ENCODE measurements at places on chromosomes 13 and 19.

DNA sequence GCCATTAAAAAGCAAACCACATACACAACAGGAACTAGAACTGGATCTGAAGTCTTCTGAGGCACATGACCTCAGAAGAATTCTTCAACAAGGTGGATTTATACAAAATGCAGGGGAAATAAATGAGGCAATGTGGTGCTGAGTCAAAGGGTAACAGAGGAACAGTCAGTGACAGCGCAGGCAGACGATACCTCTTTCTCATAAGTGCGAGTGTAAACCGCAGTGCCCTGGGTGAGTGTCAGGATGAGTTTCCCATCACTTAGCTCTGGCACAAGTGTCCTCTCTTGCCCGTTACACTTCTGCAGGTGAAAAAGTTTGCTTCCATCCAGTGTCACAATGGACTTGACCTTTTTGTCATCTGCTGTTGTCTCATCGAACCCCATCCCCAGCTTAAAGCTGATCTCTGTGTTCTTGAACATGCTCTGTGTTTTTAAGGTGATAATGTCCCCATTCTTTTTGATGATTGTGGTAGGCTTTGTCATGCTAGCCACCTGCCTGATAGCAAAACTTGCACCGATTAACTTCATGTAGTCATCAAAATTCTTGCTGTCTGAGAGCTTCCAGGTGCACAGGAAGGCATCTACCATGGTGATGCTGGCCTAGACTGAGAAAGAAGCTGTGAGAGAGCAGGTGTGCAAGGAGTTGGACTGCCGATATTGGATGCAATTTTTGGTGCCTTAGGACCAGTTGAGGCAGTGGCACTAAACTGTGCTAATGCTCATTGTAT is 97.3 kb downstream of the AKAP11 start:
- DNase-seq, result no peak

GRCh38 chr13:75830842-75831241 is 194.7 kb downstream of the LMO7 start:
- no peak for DNase-seq

DNA sequence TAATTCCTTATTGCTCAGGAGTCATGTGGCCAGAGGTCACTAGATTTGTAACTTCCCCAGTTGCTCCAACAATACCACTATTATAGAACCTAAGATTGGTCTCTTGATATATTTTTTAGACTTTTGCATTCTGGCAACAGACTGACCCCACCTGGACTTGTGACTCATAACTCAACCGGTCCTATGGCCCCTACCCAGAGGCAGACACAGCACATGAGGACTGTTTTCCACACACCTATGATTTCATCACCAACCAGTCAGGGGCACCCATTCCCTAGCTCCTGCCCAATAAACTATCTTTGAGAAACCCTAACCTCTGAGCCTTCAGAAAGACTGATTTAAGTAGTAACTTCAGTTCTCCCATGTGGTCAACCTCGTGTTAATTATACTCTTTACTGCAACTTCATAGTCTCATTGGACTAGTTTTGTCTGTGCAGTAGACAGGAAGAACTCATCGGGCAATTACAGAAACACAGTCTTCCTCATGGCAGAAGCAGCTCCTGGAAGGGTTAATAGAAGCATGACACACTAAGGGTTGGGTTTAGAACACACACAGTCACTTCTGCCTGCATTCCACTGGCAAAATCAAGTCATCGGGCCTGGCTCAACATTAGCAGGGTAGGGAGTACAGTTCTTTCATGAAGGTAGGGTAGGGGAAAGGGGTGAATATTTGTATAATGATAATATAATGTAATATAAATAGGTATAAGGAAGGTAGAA is 251.8 kb downstream of the UQCRFS1 start:
- DNase-seq, result no peak

DNA sequence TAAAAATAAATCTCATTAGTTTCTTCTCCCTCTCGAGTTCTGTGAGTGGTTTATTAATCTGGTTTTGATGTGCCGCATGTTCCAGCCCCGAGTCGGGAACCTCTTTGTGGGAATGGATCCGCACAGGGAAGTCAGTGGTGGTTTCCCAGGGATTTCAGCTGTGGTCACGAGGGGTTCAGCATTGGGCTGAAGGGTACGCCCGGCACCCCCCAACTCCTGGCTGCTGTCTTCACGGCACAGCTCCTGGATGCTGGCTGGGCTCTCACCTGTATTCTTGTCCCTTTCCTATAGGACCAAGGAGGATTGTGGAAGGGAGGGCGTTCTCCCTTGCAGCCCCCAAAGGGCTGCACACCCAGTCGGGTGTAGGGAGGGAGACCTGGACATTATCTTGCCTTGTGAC is 167.8 kb downstream of the ZNF536 start:
- DNase-seq, result no peak

- peak; percentile 32 for DNase-seq
Observed at GRCh38 chr19:45402298-45403061, 2.4 kb downstream of the PPP1R13L start.

- DNase-seq, result no peak
Observed at GRCh38 chr19:35345671-35346111, 2.0 kb upstream of the FFAR1 start.

DNA sequence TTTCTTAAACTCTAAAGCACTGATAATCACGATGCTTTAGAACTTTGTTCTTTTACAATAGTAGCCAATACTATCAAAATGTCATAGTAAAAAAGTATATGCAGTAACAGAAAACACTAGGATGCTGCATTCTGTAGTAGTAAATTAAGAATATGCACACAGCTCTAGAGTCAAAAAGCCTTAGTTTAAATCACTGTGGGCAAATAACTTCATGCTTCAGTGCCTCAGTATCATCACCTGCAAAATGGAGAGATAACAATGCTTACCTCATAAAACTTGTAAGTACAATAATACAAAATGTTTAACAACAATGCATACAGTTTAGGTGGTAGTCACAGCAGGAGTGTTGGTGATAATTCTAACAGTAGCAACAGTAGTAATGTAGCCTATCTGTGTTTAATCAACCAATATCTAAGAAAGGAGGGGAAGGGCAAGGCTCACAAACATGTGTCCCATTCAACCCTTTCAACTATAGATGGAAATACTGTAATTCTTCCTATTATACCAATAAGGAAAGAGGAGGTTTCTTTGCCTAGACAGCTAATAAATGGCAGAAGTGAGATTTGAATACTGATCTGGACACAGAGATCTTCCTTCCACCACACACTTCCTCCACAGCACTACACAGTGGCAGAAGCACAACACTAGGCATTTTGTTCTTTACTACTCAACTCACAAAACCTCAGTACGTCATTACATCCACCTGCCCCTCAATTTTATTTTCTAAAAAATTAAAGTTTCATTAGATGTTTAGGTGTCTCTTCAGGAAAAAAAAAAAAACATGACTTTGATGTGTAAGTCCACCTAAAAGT is 4.6 kb downstream of the RBM26 start:
- DNase-seq, result no peak

GRCh38 chr13:101144808-101145419 is 271.4 kb downstream of the NALCN start:
- DNase-seq, result no peak

GRCh38 chr19:39264306-39265290 is 3.6 kb upstream of the IFNL2 start:
- DNase-seq, result no peak

DNA sequence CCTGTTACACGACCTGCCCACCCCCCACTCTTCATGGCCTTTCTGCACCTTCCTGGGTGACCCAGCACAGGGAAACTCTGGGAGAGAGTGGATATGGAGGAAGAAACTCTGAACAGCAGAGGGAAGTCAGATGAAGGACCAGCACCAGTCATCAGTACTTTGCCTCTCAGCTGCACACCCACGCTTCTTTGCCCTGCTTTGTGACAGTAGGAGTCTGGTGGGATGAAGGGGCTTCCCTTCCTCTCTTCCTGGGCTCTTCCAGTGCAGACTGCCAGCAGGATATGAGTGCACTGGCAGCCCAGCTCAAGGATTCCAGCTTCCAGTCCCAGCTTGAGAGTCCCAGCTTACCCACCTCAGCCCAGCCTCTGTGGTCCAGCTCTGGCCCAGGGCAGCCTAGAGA is 68.9 kb downstream of the CRYL1 start:
- DNase-seq, result no peak

GRCh38 chr19:7596211-7596937 is 711 bp downstream of the CAMSAP3 start:
- no peak for DNase-seq

GRCh38 chr13:113740661-113741060 is 18.4 kb upstream of the TMEM255B start:
- no peak for DNase-seq

DNA sequence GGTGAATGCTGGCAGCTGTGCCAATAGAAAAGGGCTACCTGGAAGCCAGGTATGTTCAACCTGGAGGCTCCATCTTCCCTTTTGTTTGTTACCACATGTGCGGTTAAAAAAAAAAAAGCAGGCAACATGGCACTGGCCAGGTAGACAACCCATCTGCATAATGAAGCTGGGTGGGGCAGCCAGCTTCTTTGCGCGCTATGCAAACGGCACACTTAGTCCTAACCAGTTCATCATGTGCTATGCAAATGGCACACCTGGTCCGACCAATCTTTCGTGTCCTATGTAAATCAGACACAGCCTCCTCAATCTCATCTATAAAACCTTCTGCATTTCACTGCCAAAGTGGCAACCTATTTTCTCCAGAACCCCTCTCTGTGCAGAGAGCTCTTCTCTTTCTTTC is 11.3 kb upstream of the IGSF23 start:
- no peak for DNase-seq

DNA sequence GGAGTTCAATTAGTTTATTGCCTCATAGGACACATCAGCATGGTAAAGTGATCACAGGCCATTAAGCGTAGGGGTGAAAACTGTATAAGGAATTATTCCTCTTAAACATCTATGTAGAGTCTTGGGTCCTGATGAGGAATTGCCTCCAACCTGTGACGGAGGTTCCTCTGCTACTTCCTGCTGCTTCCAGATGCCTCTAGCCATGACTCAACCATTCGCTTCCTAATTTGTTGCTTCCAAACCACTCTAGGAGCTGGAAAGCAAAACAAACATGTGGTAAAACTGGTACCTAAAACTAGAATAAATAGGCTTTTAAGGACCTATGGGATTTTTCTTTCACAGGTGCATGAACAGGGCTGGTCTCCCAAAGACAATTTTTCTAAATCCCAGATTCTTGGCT is 253.8 kb downstream of the KLF12 start:
- DNase-seq, result no peak

DNA sequence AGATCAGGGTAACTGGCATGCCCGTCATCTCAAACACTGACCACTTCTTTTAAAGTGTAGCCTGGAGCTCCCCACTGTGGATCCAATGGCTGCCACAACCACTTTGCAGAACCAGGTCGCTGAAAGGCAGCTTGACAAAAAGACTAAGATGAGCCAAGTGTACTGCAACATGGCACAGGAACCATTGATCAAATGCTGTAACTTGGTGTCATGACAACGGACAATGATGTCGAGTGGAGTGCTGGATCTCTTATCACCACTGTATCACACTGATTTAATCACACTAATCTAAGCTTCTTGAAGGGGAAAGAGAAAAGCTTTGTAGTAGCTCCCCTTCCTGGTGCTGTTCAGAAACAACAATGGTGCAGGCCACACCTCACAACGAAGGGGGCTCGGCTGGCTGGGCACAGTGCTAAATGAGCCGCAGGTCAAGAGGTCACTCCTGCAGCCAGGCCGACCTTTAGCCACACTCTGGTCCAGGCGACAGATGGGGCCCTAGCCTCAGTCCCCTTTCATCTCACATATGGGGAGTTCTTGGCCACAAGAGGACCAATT is 2.2 kb upstream of the TNFRSF19 start:
- no peak for DNase-seq

GRCh38 chr19:32397671-32398101 is 7.9 kb upstream of the DPY19L3 start:
- no peak for DNase-seq

- DNase-seq, result no peak
Observed at GRCh38 chr13:26344980-26345379, 91.1 kb downstream of the CDK8 start.

- peak; percentile 78 for DNase-seq
Observed at GRCh38 chr19:19817357-19817756, 4.2 kb downstream of the ZNF506 start.

DNA sequence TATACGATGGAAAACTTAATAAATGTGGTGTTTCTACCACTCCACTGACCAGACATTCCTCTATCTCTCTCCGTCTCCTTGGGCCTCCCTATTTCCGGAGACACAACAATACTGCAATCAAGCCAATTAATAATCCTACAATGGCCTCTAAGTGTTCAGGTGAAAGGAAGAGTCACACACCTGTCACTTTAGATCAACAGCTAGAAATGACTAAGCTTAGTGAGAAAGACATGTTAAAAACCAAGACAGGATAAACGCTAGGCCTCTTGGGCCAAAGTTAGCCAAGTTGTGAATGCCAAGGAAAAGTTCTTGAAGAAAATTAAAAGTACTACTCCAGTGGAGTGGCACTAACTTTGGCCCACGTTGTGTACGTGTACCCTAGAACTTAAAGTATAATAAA is 22.5 kb downstream of the ZDHHC20 start:
- no peak for DNase-seq

- peak; percentile 65 for DNase-seq
Observed at GRCh38 chr19:7637374-7638256, 705 bp downstream of the STXBP2 start.

GRCh38 chr13:35473206-35473775 is 3.2 kb downstream of the MAB21L1 start:
- no peak for DNase-seq

DNA sequence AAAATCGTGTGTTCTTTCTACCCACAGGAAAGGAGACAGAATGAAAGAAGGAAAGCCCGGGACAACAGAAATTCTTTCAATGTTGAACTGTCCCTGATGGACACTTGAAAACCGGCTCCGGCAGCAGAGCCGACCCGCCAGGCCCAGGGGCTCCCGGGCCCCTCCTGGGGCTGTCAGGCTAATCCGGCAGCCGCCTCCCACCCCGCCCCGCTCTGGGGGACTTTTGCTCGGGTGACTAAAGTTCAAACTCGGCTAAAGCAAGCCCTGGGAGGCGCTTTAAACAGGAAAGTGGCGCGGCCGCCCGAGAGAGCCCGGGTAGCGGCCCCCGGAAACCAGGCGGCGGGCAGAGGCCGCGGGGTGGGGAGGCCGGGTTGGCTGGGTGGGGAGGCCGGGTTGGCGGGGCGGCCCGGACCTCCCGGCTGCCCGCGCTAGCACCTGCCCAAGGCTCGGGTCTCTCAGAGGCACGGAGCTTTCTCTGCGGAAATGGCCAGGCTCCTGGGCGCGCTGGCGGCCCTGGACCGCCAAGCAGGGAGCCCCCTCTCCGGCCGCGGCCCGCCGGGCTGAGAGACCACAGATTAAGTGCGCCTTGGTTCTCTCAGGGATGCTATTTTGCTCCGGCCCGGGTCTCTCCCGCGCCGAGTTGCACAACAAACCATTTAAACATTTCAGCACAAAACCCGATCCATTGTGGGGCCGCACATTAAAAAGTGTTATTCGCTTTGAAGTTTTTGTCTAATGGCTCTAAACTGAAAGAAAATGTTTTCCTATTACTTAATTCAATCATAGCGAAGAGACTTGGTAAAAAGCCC is 2.6 kb upstream of the GSX1 start:
- no peak for DNase-seq

Data from CD4-positive, alpha-beta T cell treated with Interleukin-4 for 1 hour (primary cell).